Spinal cord (tissue), 10 donors: ENCODE measurements at places on chromosomes 5 and 9.

DNA sequence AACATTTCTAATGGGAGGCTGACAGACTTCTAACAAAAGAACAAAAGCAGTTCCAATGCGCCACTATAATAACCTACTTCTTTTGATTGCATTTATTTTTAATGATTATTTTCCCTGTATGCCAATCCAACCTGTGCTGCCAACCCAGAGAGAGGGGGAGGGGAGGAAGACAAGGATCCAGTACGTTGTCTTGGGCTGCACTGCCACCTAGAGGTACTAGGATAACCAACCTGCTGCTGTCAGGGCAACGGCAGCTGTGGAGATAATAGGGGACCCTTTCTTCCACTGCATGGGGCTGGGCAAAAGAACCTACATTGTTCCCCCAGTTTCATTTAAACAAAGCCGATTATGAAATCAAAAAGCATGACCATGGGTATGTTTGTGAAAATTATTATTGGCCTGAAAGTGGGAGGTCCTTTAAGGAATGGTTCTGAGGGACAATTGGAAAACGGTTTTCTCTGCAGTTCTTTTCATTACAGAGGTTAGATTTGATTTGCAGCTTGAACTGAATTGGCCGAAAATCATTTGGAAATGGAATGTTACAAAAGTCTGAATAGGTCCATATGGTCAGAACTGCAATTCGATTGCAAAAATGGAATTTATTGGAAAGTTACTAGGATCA, 101.3 kb downstream of the RASEF start:
- peak; percentile 96 for DNase-seq

- DNase-seq = no peak
Measured at GRCh38 chr9:99040911-99041582, 63.9 kb upstream of the TGFBR1 start.

DNA sequence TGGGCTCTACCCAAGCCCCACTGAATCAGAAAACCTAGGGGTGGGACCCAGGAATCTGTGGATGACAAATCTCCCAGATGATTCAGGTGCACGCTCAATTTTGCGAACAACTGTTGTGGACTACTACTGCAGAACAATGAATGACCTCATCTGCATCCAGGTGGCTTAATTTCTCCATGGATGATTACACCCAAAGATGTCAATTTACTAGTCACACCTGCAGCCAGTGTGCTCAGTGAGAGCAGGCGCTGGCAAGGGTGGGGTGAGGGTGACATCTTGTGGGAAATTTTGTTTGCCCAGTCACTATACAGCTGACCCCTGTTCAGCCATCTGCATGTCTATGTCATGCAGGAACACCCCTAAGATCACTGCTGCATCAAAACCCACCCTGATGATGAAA, 118.2 kb downstream of the ENTREP1 start:
- DNase-seq = no peak

DNA sequence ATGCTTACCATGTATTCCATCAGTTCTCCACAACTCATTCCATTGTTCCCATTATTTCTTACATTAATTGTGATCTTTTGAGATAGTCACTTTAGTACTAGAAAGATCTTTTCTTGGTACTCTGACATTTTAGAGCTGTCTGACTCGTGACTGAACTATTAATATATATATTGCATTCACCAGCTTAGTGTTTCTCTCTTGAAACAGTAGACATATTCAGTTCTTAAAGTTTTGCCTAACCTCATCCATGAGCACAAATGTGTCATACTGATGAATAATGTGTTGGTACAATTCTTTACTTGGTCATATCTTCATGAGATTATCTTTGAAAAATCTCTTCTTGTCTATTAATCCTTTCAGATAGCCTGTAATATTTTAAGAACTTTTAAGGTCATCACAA, 74.3 kb downstream of the NLN start:
- no peak for DNase-seq

- no peak for DNase-seq
Measured at GRCh38 chr9:75830303-75830702, 60.2 kb upstream of the PCSK5 start.

DNA sequence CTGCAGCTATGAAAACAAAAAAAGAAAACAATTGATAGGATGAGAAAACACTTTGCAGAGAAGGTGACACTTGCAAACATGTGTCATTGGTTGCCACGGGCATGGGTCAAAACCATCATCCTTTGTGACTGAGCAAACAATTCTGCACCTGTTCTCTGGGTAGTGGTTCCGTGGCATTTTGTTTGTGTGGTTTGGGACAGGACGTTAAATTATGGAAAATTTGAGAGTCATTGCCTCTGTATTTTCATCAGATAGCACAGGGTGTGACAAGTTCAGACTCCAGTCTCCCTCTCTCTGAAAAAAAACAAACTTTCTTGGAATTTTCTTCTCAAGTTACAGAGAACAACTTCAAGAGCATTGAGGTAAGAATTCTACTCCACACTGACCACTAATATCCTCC, 113.4 kb upstream of the HMHB1 start:
- DNase-seq = no peak

DNA sequence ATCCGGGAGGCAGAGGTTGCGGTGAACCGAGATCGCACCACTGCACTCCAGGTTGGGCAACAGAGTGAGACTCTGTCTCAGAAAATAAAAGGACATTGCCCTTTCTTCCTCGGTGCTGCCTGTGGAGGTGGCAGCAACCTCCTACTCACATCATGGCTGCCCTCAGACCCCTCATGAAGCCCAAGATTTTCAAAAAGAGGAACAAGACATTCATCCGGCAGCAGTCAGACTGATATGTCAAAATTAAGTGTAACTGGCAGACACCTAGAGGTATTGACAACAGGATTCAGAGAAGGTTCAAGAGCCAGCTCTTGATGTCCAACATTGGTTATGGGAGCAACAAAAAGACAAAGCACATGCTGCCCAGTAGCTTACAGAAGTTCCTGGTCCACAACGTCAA, 12.6 kb upstream of the PAX5 start:
- no peak for DNase-seq

DNA sequence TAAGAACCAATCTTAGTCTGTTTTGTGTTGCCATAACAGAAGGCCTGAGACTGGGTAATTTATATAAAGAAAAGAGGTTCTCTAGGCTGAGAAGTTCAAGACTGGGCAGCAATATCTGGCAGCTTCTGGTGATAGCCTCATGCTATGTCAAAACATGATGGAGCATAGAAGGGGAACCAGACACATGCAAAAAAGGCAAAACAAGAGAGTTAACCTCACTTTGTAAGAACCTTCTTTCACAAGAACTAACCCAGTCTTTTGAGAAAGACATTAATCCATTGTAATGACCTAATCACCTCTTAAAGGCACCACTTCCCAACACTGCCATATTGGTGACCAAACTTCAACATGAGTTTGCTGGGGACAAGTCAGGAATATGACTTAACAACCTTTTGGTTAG, 37.3 kb downstream of the FSD1L start:
- DNase-seq = no peak

DNA sequence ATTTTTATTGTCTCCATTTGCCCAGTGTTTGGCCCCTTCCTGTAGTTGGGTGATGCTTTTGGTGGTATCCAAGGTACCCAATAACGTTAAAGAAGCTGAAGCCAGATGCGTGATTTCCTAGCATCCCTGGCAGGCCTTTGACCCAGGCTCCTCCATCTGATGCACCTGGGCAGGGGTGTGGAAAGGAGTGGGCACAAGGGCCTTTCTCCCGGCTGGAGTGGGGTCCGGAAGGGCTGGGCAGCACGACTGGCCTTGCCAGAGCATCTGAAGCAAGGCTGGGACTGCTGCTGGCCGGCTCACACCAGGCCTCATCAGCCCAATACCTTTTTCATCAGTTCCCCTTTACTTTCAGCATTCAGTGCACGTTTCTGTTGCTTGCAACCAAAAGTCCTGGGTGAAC, 220.2 kb downstream of the FANCC start:
- no peak for DNase-seq

DNA sequence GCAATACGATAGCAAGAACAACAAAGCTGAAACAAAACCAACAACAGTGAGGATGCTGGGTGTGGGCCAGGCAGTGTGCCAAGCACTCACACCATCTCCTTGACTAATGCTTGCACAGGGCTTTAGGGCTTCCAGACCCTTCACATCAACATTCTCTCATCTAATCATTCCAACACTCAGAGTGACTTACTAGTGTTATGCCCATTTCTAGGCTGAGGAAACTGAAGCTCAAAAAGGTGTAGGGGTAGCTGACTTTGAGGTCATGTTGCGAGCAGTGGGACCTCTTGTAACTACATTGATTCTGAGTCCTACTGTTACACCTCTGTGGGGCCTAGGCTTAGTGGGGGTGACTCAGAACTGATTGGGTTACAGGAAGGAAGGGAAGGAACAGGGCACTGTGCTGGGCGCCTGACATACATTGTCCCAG, 9.7 kb downstream of the ANGPTL2 start:
- no peak for DNase-seq

DNA sequence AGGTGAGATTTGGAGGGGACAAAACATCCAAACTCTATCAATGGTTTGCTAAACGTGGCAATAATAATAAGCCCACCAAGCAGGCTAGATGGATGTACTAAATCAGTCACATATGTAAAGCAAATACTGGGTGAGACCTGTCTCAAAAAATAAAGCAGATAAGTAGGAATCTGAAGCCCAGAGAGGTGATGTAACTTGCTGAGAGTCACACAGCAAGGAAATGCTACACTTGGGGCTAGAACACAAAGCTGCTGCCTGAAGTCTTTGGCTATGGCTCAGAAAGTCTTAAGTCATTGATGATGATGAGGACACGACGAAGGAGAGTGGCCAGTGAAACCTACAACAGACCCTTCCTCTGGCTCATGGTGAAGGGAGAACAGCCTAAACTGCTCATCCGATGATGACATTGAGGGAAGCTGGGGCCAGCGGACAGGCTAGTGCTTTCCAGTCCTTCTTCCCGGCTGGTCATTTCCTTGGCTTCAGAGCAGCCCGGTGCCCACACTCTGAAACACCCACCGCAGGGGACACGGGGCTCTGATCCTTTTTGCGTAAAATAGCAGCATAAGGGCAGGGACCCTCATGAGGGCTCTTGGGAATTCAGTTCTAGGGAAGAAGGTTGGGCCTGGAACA, 14.1 kb downstream of the DUSP1 start:
- DNase-seq = no peak

DNA sequence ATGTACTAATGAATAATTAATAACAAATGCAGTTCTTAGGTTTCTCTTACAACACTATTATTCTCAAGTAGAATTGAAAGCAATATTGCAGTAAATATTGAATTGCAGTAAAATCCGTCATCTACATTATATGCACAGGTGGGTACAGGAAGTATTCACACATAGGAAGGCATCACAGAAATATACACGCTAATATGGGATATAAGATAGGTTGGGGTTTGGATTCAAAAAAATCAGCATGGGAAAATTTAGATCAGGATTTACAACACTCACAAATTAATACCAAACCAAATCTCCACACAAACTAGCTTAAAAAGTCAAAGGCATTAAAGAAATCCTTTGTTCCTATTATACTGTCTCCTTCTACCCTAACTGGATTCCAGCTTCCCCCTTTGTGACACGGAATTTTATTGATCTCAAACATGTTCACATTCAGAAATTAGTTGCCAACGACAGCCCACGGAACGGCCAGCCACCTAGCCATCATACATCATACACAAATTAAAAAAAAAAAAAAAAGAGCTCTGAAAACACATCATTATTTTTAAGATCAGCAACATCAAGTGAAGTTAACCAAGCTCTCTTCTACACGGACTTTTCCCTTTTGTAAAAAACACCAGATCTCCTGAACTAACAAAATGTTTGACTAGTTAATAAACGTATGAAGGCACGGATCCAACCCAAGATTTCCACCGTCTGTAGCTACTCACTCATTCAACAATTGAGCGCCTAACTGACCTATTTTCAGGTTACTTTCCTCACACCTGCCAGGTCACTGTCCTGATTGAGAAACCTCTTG, 2.2 kb downstream of the NR6A1 start:
- no peak for DNase-seq

DNA sequence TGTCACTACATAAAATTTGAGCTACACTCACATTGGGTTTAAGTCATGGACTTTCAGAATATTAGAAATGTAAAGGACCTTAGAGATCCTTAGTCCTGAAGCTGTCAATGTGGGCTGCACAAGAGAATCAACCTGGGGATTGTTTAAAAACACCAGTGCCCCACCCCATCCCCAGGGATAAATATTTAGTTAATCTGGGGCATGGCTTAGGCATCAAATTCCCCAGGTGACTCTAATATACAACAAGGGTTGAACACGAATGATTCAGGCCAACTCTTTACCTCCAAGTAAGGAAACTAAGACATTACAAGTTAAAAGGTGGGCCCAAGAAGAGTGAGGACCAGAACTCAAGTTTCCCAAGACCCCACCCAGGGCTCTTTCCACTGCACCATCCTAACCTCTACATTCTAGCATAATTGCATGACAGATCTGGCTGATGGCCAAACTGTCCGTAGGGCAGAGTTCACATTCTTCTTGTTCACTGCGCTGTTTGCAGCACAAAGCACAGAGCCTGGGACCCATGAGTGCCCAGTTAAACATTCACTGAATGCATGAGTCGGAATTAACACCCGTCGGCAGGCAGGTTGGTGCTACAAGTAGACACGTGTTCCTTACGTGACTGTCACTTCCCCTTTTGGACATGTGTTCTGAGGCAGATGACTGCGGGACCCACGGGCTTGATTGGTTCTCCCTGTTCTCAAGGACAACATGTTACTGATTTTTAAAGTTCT, 25.2 kb downstream of the CYFIP2 start:
- no peak for DNase-seq

GRCh38 chr9:642014-642413, 199.5 kb upstream of the DMRT1 start:
- DNase-seq = no peak

DNA sequence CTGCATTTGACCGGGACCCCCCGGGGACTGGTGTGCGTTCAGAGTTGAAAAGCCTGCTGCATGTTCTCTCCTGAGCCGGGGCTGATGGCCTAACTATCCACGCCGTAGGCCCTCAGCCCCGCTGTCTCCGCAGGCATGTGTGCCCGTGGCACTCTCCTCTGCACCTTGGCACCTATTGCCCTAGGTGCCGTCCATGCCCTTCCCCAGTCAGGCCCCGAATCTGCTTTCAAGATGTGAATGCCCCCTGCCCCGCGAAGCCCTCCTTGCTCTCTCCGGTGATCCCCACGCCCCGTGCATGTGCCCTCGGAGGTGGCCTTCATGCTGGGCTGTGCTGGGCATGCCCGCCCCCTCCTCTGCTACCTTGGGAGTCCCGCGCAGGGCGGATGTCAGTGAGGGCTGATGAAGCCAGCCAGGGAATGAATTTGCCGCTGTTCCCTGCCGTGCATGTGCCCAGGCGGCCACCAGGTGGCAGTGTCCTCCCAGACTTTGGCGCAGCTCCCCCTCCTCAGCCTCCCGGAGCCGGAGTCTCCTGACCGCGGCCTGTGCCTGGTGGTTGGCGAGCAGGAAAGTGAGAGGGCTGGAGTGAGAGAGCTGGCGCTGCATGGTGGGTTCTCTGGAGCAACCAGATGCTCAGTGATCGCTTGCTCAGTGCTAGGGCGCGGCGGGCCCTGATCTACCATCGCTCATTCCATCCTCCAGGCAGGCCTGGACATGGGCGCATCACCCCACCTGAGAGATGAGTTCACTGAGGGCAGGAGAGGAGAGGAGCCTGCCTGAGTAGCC, 112.9 kb upstream of the LMX1B start:
- DNase-seq = peak; percentile 91
